CD4-positive, alpha-beta T cell treated with Interleukin-10 for 1 hour (primary cell): ENCODE measurements at places on chromosomes 3 and 15.

GRCh38 chr3:55690177-55690576 is 203.1 kb upstream of the WNT5A start:
- no peak for DNase-seq

DNA sequence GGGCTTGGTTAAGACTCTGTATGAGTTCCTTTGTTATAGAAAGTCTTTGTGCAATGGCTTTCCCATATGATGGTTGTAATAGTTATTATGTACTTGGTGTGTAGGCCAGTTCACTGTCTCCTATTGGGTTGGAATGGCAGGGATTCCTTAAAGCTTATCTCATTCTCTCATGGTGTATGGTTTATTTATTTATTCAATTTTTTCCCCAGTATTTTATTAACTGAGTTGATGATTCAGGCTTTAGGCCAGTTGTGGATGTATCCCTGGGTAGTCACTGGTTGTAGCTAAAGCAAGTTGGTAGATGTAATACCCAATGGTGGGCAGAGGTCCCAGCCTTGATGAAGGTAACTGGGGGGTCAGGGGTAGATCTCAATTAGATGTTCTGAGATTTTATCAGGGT is 349.4 kb downstream of the DOCK3 start:
- no peak for DNase-seq

- no peak for DNase-seq
These were observed 299.8 kb downstream of the CNTN3 start for GRCh38 chr3:74314696-74315095.

DNA sequence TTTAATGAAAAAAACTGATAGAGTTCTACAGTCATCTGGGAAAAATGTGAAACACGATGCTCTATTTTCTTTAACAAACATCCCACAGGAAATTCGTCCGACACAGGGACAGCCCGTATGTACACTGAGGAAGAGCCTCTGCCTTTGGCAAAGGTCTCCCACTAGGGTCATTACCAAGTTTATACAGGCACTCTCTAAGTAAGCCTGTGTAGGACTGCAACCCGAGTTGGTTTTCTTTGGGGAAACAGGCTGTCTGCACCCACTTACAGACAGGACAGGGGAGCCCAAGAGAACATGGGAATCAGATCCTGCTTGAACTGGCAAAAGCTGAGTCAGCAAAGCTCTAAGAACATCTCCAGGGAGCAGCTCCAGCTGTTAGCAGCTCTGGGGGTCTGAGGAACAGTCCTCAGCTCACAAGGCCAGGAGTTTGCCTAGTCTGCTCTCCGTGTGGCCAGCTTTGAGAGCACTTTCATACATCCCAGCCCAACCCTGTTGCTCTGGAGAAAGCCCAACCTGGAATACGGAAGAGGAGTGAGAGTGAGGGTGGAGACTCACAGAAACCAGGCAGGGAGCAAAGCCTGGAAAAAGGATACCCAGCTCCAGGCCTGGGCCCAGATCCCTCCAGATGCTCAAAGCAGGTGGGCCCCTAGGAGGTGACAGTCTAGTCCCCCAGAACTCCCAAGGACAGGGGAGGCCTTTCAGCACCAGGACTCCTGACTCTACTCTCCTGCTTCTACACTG is 1.9 kb downstream of the TBC1D2B start:
- DNase-seq, result no peak

DNA sequence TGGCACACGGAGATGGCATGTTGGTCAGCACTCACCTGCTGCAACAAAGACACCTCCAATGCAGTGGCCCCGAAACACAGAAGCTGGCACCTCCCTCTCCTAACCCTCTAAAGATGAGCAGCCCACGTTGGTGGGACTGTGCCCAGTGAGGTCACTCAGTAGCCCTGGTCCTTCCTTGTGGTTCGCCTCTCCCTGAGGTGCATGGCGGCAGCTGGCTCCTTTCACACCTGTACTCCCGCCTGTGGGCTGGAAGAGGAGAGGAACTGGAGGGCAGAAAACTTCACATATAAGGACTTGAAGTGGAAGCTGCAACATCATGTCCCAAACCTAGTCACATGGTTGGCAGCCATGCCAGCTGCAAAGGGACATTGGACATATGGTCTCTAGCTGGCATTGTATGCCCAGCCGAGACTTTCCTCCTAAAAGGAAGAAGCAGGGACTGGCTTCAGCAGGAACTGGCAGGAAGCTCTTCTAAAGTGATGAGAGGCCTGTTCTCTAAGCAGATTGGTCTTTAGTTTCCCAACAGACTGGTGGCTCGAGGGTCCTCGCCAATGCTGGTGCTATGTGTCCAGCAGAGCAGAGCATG is 10.8 kb upstream of the C3orf22 start:
- DNase-seq, result no peak

GRCh38 chr15:89999676-90000185 is 1.4 kb upstream of the ZNF710 start:
- no peak for DNase-seq

GRCh38 chr3:83953417-83954089 is 1005.2 kb upstream of the CADM2 start:
- no peak for DNase-seq

DNA sequence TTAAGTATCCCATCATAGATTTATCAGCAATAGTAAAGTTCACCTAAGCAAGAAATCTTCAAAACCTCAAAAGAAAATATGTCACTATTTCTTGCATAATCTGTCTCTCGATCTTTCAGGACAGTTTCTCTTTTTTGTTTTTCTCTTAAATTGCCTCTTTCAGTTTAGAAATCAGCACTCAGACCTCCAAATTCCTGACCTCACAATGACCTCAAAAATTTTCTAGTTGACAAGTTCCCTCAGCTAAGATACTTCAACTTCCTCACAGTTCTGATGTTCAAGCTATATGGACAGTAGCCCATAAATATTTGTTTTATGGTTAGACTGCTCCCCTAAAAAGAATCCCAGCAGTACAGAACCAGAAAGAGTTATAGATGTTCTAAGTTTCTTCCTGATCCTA is 24.1 kb downstream of the SLC24A5 start:
- no peak for DNase-seq

GRCh38 chr15:26197060-26197459 is 333.9 kb upstream of the ATP10A start:
- DNase-seq, result no peak

GRCh38 chr3:140546649-140547048 is 131.2 kb upstream of the TRIM42 start:
- DNase-seq, result no peak

GRCh38 chr3:145639875-145640274 is 521.1 kb downstream of the PLOD2 start:
- DNase-seq, result no peak

GRCh38 chr3:154214306-154214705 is 93.1 kb downstream of the ARHGEF26 start:
- no peak for DNase-seq

GRCh38 chr3:123388811-123389627 is 59.9 kb downstream of the ADCY5 start:
- no peak for DNase-seq

DNA sequence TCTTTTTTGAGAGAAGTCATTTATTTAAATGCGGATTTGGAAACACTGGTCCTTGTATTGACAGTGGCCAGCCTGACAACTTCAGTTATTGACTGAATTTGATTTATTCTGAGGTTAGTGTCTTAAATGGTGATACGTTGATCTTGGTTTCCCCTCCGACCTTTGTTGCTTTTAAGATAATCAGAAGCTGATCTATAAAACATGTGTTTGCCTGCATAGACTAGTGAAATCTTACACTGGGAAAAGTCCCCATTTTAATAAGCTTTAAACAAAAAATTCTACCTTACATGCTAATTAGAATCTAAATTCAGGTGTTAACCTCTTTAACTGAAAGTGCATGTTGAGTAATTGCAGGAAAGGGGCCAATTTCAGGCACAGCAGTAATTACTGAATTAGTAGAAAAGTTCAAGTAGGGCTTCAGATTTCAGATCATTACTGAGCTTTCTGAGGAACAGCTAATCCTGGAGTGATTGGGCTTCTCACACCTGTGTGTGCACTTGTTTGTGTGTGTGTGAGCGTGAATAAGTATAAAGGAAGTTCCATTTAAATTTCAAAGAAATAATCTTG is 221.4 kb downstream of the SOX2 start:
- DNase-seq, result no peak

- DNase-seq, result no peak
These were observed 157.6 kb upstream of the CTDSPL start for GRCh38 chr3:37704064-37704463.

DNA sequence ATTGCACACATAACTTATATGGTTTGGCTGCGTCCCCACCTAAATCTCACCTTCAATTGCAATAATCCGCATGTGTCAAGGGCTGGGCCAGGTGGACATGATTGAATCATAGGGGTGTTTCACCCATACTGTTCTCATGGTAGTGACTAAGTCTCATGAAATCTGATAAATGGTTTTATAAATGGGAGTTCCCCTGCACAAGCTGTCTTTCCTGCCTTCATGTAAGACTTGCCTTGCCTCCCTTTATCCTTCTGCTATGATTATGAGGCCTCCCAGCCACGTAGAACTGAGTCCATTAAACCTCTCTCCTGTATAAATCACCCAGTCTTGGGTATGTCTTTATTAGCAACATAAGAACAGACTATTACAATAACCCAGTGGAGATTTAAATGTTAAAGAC is 653.9 kb downstream of the ROBO1 start:
- DNase-seq, result no peak

- no peak for DNase-seq
These were observed 24.1 kb downstream of the ZBTB38 start for GRCh38 chr3:141392416-141392815.

- no peak for DNase-seq
These were observed 16.3 kb downstream of the ISG20 start for GRCh38 chr15:88655103-88655553.

- no peak for DNase-seq
These were observed 18.8 kb upstream of the PLXND1 start for GRCh38 chr3:129625072-129625874.

- DNase-seq, result no peak
These were observed 3.5 kb upstream of the UBE2E2 start for GRCh38 chr3:23199649-23200048.

GRCh38 chr3:47370887-47371697 is 9.7 kb upstream of the PTPN23 start:
- peak; percentile 39 for DNase-seq

- DNase-seq, result no peak
These were observed 15.9 kb downstream of the SH3GL3 start for GRCh38 chr15:83462953-83463433.

GRCh38 chr3:68854170-68854569 is 78.2 kb downstream of the TAFA4 start:
- no peak for DNase-seq

- peak; percentile 89 for DNase-seq
These were observed 29.9 kb downstream of the MBNL1 start for GRCh38 chr3:152298393-152299248.

DNA sequence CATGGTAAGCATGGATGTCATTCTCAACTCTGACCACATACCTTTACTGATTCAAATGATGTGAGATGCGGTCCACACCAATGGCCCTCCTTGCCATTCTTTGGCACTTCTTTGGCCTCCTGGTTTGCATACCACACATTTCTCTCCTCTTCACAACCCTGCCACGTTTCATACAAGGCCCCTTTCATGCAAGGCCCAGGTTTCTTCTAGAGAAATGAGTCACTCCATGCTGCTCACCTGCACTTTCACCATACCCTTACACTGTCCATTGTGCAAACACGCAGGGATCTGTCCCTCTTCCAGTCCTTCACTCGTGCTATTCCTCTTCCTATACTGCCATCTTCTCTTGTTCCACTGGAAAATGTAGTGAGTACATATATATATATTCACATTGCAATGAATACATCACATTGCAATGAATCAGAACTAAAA is 24.4 kb upstream of the SLC24A5 start:
- no peak for DNase-seq

DNA sequence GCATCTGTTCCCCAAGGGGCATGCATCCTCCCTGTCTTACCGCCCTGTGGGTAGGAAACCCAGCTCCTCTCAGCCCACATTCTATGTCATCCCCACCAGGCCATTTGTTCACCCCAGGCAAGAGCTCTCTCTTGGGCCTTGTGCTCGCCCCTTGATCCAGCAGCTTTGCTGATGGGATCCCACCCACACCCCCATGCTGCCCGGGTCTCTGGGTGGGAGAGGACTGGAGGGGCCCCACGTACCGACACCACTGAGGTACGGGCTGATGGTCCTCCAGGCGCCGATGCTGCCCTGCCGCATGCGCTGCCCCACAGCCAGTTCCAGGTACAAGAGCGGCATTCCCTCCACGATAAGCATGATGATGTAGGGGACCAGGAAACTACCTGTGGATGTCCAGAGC is 14.5 kb downstream of the SLC6A20 start:
- no peak for DNase-seq

- no peak for DNase-seq
These were observed 357.7 kb downstream of the OTOL1 start for GRCh38 chr3:161854232-161854771.
